ENCODE measurements at places on chromosomes 5 and 9.

GRCh38 chr9:109258481-109259302 lies 62.2 kb downstream of the EPB41L4B start:
- DNase-seq = no peak

GRCh38 chr9:125691869-125692268 lies 15.1 kb downstream of the MAPKAP1 start:
- no peak for DNase-seq

DNA sequence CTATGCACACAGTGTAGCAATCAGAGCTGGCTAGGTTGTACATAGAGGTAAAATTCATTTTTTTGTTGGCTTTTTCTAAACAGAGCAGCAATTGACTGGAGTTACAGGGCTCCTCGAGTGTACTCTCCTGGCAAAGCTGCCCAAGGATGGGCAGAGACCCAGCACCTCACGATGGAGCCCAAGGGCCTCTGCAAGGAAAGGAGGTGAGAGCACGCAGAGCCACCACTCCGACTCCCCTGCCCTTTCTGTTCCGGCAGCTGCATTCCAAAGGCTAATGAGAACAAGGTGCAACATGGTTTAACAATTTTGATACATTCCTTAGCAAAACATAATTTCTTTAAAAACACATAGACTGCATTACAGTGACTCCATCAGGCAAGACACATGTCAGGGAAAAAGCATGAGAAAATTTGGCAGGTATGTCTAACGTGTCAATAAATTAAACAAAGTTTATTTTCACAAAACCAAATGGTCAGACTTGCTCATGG lies 47.5 kb downstream of the SAXO1 start:
- no peak for DNase-seq

GRCh38 chr5:156147944-156148285 lies 179.0 kb upstream of the SGCD start:
- DNase-seq = no peak

- DNase-seq = no peak
These were observed 167.3 kb upstream of the FST start for GRCh38 chr5:53313145-53313544.

GRCh38 chr9:749716-750115 lies 91.8 kb upstream of the DMRT1 start:
- DNase-seq = no peak

GRCh38 chr5:143796753-143797152 lies 15.2 kb upstream of the HMHB1 start:
- DNase-seq = peak; percentile 78

DNA sequence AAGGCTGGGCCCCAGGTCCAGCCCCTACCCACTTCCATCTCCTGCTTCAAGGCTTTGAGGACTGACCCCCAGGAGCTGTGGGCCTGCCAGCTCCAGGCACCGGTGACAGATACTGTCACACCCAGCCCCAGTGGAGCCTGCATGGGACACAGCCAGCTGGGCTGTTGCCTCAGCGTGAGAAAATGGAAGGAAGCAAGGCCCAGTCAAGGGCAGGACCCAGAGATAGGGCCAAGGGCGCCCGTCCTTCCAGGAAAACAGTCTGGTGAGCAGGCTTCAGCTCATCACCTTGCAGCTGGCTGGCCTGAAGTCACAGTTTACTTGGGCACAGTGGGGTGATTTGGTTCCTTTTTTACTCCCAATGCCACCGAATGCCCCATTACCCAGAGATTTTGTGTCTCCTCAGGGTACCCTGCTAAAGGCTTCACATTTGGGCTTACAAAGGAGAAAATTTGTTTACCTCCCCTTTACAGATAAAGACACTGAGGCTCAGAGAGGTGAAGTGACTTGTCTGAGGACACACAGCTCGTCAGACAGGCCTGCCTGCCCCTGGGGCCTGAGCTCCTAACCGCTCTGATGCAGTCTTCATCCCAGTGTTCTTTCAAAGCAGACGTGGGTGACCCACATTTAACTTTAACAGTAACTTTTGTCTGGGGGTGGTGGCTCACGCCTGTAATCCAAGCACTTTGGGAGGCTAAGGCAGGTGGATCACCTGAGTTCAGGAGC lies 21.5 kb upstream of the WDR38 start:
- no peak for DNase-seq

GRCh38 chr5:141846031-141846430 lies 32.2 kb downstream of the PCDH1 start:
- DNase-seq = no peak

DNA sequence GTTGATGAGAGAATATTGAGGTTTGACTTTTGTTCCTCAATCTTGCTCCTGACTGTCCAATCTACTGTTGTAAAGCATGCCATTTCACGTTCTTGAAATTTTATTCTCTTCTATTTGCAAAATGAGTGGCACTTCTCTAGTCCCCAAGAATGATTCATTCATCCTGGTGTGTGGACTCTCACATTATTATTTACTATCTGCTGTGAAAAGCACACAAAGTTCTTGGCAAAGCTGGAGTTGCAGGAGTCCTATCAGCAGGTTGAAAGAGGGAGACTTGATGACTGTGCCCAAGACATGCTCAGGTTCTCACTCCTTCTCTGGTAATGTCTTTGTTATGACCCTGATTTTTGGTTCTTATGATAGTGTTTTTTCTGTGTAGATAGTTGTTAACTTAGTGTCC lies 382.6 kb downstream of the DMRTA1 start:
- DNase-seq = no peak

DNA sequence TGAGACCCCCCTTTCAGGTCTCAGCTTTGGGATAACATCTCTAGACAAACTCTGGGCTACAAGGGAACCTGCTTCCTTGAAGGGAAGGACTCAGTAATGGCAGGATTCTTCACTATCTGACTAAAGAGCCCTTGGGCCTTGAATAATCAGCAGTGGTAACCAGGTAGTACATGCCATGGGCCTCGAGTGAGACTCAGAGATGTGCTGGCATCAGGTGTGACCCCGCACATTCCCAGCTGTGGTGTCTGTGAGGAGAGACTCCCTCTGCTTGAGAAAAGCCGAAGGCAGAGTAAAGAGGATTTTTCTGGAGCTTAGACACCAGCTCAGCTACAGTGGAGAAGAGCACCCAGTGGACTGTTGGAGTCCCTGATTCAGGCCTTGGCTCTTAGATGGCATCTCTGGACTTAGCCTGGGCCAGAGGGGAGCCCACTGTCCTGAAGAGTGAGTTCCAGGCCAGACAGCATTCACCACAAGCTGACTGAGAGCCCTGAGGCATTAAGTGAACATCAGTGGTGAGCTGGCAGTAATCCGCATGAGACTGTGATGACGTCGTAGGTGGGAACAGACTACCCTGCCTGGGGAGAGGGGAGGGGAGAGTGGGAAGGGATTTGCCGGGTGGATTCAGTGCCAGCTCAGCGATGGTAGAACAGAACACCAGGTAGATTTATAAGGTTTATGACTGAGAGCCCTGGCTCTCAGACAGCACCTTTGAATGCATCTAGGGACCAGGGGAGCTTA lies 5.3 kb upstream of the ZNF782 start:
- no peak for DNase-seq

- DNase-seq = no peak
These were observed 40.9 kb downstream of the CETN3 start for GRCh38 chr5:90368454-90369246.

DNA sequence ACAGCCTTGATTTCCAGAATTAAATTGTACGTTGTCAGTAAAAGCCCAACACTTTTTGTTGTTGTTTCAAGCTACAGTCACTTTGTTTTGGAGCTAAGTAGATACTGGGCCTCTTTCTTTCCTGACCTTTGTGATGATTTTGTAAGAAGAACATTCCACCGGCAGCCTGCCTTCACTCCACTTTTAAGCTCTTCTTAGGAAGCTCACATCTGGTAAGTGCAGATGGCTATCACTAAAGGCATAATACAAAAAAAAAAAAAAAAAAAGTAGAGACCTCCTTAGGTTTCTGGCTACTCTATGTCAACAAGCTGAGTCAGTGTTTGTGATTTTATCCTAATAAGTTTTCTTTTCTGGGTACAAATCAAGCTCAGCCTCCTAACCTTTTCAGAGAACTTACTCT lies 1922.1 kb upstream of the WWC1 start:
- no peak for DNase-seq

- DNase-seq = no peak
These were observed 1.8 kb downstream of the LCNL1 start for GRCh38 chr9:136984464-136985026.

- no peak for DNase-seq
These were observed 2.6 kb upstream of the SHB start for GRCh38 chr9:38071470-38072134.

DNA sequence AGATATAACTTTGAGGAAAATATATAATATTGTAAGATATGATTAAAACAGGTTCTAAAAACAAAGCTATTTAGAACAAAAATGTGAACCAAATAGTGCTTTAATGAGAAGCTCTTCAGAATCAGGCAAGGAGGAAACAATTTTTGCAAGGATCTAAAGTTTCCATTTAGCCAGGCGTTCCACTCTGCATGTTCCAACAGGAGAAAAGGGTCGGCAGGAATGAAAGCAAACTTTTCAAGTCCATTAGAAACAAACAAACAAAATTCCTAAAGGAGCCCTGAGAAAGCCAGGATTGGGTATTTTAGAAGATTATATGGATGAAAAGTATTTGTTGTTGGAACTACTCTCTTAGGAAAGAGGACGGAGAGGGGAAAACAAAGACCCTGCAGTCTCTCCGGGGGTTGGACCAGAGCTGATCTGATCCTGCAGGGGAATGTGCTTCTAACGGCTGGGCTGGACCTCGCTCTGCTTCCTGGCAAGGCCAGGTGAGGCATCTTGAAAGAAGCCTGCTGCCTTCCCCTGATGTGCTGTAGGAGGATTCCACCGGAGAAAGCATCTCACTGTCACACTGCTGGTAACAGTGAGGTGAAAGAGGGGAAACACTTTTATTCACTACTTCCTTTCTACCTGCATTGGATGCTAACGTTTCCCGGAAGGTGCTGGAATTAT lies 94.6 kb downstream of the PRRT1B start:
- DNase-seq = no peak

- no peak for DNase-seq
These were observed 12.9 kb upstream of the ACTBL2 start for GRCh38 chr5:57495285-57496086.

DNA sequence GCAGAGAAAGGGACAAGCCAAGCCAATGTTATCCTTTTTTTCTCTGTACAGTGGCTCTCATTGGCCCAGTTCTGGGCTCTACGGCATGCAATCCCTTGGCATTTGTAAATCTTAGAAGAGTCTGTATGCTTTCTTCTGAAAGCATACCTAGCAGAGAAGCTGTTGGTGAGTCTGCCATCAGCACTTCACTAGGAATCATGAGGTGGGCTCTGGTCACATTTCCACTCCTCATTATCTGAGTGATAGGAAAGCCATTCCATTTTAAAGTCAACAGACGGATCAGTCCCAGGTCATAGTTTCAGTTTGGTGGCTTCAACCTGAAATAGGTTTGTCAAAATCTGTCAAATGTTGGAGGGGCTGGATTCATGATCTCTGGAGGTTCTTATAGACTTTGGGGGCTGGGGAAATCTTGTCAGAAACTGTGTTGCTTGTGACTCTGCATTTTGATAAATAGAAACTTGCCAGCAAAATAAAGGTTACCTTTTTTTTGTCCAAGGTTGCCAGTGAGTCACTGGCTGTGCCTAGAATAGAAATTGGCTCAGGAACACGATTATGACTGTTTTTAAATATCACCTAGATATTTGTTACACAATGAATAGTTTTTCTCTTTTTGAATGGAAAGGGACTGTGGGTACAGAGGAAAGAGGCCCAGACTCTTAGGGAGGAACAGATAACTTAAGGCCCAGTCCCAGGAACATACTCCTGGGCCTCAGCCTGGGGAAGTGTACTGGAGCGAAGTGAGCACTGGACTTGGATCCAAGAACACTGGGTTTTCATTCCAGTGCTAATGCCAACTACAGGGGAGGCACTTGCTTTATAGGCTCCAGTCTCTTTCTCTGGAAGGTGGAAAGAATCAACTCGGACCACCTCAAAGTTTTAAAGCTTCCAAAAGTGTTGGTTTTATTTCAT lies 183.1 kb downstream of the NMUR2 start:
- no peak for DNase-seq

DNA sequence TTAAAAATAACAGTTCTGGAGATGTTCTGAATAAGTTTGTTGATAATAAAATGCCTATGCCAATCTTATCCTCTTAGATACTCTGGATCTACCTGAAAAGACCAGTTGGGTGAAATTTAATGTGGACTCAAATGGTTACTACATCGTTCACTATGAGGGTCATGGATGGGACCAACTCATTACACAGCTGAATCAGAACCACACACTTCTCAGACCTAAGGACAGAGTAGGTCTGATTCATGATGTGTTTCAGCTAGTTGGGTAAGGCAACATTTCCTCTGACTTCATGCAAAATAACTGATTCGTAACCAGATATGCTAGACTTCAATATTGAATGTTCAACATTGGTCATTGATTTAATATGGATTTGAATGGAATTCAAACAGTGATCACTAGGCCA lies 27.0 kb downstream of the ERAP2 start:
- DNase-seq = no peak

DNA sequence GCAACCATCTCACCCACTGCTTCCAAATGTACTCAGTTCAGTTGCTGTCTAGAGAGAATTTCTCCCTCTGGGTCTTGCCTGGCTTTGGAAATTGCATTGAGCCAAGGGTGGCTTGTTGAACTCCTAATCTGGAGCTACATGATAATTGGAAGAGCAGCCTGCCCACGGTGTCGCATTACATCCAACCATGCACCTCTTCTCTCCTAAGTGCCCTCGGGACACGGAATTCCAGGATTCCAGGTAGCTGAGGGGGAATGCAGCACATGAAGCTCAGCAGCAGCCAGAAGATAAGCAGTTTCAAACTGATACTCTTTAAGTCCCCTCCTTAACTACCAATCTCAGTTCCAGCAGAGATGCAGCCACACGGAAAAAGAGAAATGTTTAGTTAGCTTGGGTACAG lies 509.4 kb upstream of the KLF4 start:
- DNase-seq = no peak

DNA sequence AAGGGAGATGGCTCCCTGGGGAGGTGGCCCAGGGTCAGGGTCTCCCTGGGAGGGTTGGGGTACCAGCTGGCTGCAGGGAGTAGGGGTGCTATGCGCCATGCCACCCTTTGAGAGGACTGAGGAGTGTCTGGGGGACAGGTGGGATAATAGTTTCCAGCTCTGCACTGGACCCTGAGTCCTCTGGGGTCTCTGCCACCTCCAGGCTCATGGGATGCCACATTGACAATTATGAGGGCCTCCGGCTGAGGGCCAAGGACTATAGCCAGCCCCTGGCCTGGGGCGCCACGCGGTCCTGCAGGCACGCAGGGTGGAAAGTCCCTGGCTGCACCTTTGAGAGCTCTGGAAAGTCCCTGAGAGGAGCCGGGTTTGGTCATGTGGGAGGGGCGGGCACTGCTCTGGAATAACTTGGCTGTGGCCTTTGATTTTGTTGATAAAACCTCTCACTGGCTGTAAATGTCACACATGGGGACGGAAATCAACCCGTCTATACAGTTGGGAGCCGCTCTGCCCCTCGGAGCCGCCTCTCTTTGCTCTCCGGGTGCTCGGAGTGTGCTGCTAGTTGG lies 16.0 kb downstream of the TRAF2 start:
- DNase-seq = peak; percentile 44

GRCh38 chr9:108311745-108312144 lies 544.0 kb downstream of the ACTL7B start:
- no peak for DNase-seq

All from inflammatory macrophage (primary cell).